ENCODE measurements at places on chromosomes 4 and X. TPM values are rescaled to one million over a fixed set of nuclear protein-coding genes. Genes with fewer than 3 reads are reported as not detected.

GRCh38 chr4:176979416-176979815 lies 186.7 kb upstream of the VEGFC start:
- no peak for DNase-seq

LEF1 gene
- total RNA-seq, result 0.56 TPM

GRCh38 chrX:132004728-132005127 lies 18.4 kb upstream of the STK26 start:
- DNase-seq, result no peak

GRCh38 chr4:19293080-19293479 lies 958.6 kb upstream of the SLIT2 start:
- no peak for DNase-seq

- peak; percentile 47 for DNase-seq
Observed at GRCh38 chr4:140059159-140059558, 94.8 kb downstream of the MAML3 start.

GRCh38 chrX:106038625-106039024 lies at the start of gene SERPINA7:
Gene SERPINA7, minus strand, starts transcription at chrX:106038727. Its CDS starts 1,669 bp downstream, at chrX:106037058.
- no peak for DNase-seq

GRCh38 chr4:77072195-77072753 lies 3.5 kb downstream of the CCNI start:
- DNase-seq, result no peak

- peak; percentile 7 for DNase-seq
Observed at GRCh38 chr4:164536814-164537213, 217.1 kb upstream of the SMIM31 start.
